ENCODE measurements at places on chromosomes 5 and 9.

DNA sequence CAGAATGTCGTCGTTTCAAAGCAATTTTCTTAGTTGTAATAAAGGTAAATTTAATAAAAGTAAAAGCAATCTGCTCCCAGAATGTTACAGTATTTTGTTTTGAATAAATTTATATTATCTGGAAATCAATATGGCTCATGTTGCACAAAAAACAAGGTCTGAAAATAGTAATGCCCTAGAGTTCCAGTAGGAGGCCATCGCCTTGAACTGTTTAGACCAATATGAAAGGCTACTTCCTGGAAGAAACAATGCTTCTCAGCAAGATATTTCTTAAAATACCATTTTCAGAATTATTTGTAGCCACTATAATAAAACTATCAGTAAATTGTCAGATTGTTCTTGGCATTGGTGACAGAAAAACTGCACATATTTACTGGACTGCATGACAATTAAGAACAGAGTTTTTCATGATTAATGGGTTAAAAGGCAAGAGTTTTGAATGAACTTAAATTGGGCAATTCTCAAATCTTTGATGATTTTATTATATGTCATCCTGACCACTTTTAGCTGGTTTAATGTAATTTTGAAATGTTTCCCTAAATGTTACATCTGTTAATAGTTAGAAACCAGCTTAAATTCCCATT is 153.2 kb downstream of the COMMD10 start:
- no peak for DNase-seq

DNA sequence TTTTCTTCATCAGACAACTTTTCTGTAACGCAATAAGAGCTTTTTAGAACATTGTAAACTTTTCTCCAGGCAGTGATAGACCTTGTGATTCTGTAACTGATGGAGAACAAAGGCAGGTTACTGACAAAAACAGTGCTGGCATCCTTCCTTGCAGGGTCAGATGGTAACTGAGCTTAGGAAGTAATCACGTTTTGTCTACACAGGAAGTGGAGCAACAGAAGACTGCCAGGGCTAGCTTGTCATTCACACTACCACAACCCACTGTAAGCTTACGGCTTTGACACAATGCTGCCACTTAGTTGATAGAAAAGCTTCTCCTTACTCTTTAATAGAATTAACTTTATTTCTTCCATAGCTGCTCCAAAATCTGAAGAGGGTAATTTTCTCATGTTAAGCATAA is 46.8 kb downstream of the FBN2 start:
- DNase-seq: peak; percentile 31

- no peak for DNase-seq
Observed at GRCh38 chr9:16134351-16134750, 581.5 kb downstream of the CCDC171 start.

- no peak for DNase-seq
Observed at GRCh38 chr5:75152860-75153259, 83.8 kb downstream of the ANKRD31 start.

DNA sequence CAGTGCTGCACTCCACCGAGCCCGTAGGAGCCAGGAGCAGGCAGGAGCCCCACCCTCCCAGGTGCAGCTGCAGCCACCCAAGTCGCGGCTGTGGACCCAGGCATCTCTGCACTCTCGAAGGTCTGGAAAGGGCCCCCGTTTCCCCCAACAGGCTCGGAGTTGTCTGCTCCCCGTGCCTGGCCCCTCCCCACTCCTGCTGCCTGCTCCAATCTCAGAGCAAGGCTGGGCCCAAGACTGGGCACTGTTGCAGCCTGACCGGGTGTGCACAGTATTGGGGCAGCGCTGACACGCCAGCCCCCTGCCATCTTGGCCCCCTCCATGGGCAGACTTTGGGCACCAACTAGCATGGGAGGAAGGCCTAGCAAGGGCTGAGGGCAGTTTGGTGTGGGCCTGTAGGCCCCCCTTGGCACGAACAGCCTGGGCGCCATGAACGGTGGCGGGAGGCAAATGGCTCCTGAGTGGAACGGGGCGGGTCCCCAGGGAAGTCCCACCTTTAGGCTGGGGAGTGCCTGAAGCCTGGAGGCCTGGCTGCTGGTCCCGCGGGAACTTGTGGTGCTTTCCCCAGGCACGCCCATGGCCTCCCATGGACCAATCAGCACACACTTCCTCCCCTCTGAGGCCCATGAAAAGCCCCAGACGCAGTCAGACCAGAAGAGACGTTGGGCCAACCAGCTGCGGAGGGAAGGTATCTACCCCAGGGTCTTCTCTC is 60.4 kb downstream of the PSAT1 start:
- DNase-seq: no peak

All from brain (organoid and tissue), 16 donors.